ENCODE measurements at places on chromosomes 16 and 17.

- DNase-seq = no peak
These were observed 5.2 kb upstream of the CDH8 start for GRCh38 chr16:62041401-62041800.

GRCh38 chr17:3889325-3890012 lies 3.4 kb downstream of the CAMKK1 start:
- no peak for DNase-seq

DNA sequence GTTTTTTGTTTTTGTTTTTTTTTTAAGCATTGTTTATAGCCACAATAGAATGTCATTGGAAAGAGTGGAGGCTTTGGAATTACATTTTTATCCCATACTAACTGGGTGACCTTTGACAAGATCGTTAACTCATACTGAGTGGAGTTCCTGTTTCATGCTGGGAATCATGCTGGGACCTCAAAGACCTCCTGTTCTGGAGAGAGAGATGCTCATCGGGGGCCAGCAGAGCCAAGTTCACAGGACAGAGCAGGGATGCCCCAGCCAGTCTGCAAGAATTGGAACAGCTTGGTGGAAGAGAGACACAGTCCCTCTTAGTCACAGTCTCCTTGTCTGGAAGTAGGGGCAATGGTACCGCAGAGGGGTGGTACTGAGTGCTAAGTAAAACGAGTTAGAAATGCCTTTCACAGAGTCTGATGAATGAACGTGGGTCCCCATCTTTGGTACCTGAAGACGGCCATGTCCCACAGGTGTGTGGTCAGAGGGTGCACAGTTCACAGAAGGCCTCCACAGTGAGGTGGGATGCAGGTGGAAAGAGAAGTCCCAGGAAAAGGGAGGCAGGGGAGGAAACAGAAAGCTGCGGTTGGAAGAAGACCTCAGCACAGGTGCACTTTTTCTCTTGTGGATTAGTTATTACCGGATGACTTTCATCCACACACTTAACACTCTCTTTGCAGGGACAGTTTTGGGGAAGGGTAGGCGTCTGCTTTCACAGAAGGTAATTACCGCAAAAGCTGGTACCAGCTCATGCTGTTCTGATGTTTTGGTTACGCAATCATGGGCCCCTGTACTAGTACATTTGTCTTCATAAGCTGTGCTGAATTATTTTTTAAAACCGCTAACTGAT lies 147.8 kb downstream of the PRKCA start:
- DNase-seq = no peak

DNA sequence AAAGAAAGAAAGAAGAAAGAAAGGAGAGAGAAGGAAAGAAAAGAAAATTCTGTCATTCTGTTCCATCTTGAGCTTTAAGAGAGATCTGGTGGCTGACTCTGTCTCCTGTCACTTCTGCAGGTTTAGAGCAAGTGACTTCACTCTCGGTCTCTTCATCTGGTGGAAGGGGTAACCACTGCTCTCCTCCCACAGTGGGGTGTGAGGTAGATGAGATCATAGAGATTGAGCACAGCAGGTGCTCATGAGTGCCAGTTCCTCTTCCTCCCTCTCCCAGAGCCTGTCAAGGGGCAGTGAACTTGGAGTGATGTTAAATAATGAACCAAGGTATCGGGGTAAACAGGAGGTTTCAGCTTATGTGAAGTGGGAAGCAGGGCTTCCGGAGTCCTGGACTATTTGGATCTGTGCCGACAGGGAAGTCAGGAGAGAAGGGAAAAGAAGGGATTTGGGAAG lies 47.7 kb downstream of the BEAN1 start:
- DNase-seq = peak; percentile 71

DNA sequence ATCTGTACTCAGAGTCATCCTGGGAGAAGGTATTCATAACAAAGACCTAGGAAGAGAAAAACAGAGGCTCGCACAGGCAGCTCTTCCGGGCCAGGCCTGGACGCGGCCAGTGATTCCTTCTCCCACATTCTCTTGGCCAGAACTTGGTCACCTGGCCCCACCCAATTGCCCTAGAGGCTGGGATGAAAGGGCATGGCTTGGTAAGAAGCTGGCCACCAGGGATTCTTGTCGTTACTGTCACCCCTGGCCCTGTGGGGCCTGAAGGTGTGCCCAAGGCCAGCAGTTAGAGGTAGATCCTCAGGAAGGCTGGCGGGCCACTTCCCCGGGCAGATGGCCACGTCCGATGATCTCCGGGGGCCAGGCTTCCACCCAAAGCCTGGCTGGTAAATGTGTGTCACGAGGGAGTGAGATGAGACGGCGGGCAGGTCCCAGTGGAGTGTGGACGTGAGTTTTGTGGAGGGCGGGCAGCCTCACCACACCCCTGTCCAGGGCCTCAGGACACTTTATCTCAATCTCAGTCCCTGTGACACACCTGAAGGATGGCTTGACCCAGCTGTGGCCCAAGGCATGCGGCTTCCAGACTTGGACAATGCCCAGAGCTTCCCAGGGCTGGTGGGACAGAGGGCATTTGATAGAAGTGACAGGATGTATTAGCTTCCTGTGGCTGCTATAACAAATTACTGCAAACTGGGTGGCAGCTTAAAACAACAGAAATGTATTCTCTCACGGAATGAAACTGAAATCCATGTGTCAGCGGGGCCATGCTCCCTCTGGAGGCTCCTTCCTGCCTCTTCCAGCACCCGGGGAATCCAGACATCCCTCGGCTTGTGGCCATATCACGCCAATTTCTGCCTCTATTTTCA lies 66.3 kb upstream of the GSE1 start:
- no peak for DNase-seq

DNA sequence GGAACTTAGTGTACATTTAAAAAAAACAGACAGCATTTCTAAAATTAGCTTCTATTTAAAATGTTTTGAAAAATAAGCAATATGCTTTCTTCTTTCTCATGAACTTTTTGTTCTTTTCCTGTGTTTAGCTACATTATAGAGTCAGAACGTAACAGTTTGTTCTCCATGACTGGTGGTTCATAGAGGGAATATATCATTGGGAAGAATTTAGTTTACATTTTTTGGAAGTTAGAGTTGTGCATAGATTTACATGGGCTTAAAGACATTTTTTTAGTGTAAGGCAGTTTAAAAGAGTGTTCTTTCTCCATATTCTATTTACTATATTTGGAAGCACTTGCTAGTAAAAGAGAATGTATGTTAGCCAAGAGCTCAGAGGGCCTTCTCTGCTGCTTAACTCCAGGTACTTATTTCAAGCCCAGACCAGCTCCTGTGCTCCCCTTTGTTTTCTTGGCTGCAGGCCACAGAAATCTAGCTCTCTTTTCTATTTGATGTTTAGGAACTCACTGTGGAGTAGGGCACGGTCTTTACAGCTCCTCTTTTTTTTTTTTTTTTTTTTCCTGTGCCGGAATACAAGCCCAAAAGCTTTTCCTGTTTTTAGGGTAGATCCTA lies 20.2 kb downstream of the AP2B1 start:
- no peak for DNase-seq

DNA sequence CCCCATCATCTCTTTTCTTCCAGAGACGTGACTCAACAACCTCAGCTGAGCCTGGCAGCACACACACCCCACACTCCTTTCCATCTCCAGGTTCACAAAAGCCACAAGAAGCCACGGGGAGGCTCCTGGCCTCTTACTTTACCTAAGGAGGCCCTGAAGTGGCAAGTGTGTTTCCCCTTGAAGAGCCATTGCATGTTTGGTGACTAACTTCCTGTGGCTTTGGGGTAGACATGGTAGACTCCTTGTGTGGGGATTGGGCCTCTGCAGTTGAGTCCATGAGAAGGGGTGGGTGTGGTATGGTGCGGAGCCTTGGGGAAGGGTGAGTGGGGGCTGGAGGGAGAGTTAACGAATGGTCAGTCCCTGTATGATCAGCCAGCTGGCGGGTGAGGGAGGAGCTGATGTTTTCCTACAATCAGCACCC lies 24.2 kb downstream of the SAP30BP start:
- DNase-seq = no peak

GRCh38 chr17:4463818-4464476 lies 30.2 kb downstream of the SPNS3 start:
- DNase-seq = no peak

DNA sequence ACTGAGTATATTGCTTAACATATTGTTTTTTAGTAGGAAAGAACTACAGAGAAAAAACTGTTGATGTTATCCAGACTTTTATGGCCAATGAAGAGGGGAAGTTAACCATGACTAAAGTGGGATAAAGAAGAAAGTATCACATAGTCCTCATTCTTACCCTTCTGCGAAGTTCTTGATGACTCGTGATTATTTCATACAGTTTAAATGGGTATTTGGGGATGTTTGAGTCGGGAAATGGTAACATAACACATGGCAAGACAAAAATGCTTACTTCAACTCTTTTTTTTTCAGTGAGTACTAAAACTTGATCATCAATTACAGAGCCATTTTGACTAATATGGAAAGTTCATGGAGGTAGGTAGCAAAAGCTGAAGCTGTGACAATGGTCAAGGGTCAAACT lies 4.9 kb downstream of the POLG2 start:
- DNase-seq = no peak

DNA sequence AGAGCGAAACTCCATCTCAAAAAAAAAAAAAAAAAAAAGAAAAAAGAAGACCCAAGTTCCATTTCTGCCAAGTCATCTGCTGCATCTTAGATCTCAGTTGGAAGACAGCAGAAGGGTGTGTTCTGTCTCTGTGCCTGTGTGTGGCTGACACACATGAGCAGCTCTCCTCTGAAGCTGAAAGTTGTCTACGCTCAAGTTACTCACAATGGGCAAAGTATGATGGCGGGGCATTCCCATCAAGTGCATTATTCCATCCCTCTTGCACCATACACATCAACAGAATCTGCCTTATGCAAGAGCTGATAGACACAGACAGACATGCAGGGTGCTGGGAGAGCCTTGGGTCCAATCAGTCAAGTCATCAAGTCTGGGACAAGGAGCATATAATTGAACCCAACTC lies 402.2 kb downstream of the XYLT1 start:
- DNase-seq = no peak

DNA sequence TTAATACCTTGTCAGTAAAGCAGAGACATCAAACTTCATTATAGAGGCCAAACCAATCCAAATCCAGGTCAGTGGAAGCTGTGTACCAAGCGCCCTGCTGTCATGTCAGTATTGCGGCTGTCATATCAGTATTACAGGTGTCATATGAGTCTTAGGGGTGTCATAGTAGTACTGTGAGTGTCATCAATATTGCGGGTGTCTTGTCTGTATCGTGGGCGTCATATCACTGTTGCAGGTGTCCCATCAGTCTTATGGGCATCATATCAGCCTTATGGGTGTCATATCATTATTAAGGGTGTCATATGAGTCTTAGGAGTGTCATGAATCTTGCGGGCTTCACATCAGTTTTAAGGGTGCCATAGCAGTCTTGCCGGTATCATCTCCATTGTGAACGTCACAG lies 6.0 kb upstream of the PRDM7 start:
- DNase-seq = no peak

GRCh38 chr17:43831633-43832032 lies 1.3 kb downstream of the MPP3 start:
- DNase-seq = no peak

GRCh38 chr17:17394494-17394893 lies 82.3 kb upstream of the MED9 start:
- no peak for DNase-seq

GRCh38 chr17:73582821-73583220 lies 61.4 kb downstream of the SDK2 start:
- DNase-seq = no peak

DNA sequence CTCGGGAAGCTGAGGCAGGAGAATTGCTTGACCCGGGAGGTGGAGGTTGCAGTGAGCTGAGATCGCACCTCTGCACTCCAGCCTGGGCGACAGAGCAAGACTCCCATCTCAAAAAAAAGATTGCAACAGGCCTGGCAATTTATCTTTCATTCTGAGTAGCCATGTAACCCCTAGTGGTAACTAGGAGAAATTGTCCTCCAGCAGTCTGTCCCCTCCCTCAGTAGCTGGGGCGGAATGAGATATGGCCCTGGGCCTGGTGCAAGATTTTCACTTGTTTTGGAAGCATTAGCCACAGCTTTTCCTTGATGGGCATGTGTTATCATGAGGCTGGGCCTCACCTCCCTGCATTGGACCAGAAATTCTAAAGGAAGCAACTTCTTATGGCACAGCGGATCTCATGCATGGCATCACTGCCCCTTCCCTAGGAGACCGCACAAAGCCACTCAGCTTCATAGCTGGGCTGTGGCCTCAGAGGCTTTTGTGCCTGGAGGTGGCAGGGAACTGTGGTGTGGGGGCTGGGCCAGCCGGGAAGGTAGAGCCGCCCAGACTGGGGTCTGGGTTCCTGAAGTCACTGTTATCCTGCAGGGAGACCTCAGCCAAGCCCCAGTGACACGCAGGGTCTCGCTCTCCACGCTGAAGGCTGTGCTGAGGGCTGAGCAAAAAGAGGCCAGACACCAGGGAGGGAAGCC lies 13.4 kb downstream of the NATD1 start:
- DNase-seq = peak; percentile 8

- DNase-seq = no peak
These were observed 53.1 kb upstream of the ABCC11 start for GRCh38 chr16:48300391-48300856.

GRCh38 chr16:66926171-66926947 lies 1.0 kb upstream of the RRAD start:
- DNase-seq = no peak

- no peak for DNase-seq
These were observed 7.6 kb upstream of the BEAN1 start for GRCh38 chr16:66419527-66419926.

DNA sequence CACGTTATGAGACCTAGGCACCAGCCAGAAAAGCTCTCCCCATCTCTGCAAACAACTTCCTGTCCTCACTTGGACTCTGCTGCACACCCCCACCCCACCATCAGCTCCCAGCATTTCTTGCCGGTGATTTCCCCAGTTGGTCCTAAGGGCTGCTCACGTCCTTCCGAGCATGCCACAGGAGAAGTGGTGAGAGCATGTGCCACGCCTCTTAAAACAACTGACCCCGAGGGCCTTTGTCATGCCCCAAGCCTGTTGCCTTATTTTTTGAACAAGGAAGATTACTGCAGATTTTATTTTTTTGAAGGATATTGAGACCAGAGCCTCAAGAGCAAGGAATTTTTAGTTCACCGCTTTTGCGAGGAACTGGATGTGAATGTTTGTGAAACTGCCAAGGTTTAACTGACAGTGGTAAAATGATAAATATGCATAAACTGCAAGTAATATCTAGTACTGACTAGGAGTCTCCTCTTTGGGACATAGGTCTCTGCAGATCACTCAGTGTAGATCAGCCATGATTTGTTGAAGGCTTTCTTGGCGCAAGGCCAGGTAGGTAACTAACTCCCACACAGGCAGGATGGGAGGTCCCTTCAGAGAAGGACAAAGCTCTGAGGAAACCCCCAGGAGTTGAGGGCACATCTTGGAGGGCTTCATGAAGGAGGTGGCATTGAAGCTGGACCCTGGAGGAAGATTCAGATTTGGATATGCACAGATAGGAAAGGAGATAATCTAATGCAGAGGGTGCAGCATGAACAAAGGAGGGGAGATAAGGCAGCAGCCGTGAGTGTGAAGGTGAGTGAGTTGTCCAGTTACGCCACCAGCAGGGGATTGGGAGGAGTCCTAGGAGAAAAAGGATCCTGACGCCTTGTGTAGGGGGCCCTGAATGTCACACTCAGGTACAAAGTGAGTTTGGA lies 44.7 kb downstream of the TMEM132E start:
- no peak for DNase-seq
